Naive thymus-derived CD8-positive, alpha-beta T cell (primary cell): ENCODE measurements at places on chromosomes 2 and 18. TPM values are rescaled to one million over a fixed set of nuclear protein-coding genes. Genes with fewer than 3 reads are reported as not detected.

VSNL1 gene
- not detected for total RNA-seq

ABI2 gene
- total RNA-seq: 37.4 TPM

RGPD3 gene
- total RNA-seq: 0.16 TPM

CHRND gene
- total RNA-seq: not detected

C2orf81 gene
- total RNA-seq: 7.5 TPM

GNLY gene
- 5.3 TPM for total RNA-seq

ST8SIA5 gene
- total RNA-seq: not detected

DNA sequence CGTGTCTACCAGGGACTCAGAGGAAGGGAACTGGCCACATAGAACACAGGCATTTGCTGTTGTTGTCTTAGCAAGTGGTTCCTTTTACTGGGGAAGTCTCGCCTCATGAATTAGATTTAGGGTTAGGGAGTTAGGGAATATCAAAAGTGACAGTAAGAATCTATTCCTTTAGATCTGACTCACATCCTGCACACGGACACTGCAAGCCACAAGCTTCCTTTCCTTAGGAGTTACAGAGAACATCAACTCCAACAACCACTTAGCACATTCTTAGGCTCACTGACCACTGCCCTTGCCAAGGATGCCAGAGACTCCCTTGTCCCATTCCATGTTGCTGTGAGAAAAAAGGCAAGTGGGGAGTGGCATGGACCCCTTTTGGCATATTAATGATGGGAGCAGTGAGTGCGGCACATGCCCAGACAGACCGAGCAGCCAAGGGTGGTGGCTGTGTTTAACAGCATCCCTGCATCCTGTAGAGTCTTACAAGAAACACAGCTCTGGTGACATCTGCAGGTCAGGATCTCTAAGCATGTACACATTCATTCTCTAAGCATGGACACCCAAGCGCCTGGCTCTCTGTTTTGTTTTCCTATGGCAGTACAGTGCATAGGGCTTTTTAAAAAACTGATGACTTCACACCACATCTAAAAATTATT is 745.6 kb upstream of the RAB6C start:
- no peak for DNase-seq
- H3K4me1 ChIP-seq: no peaks in the 10 kb centered on the region
- H3K4me3 ChIP-seq: no peak overlapping the region
- H3K27ac ChIP-seq: no peak overlapping the region
- H3K27me3 ChIP-seq: no peaks in the 10 kb centered on the region

DNA sequence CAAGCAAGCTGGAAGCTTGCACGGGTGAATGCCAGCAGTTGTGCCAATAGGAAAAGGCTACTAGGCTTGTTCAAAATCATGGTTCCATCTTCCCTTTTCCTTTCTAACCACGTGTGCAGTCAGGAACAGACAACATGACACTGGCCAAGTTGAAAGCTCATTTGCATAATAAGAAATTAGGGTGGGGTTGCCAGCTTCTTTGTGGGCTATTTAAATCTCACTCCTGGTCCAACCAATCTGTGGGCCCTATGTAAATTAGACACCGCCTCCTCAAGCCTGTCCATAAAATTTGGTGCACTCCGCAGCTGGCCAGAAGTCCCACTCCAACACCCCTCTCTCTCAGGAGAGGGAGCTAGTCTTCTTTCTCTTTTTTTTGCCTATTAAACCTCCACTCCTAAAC is 1948.4 kb upstream of the PIK3C3 start:
- no peak overlapping the region for H3K4me3 ChIP-seq
- H3K27me3 ChIP-seq: no peaks in the 10 kb centered on the region
- no peaks in the 10 kb centered on the region for H3K4me1 ChIP-seq

- H3K27ac ChIP-seq: no peak overlapping the region
- no peak for DNase-seq
- H3K36me3 ChIP-seq: no peaks in the 10 kb centered on the region
- H3K4me1 ChIP-seq: no peaks in the 10 kb centered on the region
Observed at GRCh38 chr18:25373432-25374179, 21.6 kb upstream of the ZNF521 start.

DNA sequence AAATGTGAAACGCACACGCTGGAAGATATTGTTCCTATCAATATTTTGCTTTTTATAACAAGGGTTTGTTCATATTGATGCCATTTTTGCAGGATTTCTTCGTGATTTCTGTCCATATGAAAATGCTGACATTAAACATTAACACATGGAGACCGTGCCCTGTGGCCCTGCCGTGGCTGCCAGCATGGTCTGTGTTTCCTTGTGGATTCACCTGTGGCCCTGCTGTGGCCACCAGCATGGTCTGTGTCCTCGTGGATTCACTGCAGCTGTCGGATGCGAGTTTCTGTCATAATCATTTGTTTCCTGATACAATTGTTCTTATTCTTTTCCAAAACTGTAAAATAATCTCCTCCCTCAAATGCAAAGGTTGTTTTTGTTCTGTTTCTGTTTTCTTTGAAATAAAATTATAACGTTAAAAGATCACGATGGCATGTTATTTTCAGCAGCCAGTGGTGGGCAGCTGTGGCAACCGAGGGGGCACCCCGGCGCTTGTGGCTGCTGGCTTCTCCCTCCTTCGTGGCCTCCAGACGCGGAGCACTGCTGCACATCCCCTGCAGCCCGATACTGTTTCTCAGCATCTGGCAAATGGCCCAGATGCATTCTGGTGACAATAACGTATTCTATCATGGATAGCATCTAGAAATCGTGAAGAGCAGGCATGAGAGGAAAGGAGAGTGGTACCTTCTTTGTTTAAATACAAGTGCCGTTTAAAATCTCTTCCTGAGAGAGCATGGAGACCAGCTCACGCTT is 143.5 kb downstream of the PTGR3 start:
- no peaks in the 10 kb centered on the region for H3K27me3 ChIP-seq
- no peak overlapping the region for H3K27ac ChIP-seq
- DNase-seq: no peak

GRCh38 chr18:25459814-25460213 is 107.8 kb upstream of the ZNF521 start:
- no peak overlapping the region for H3K4me3 ChIP-seq
- H3K27me3 ChIP-seq: no peaks in the 10 kb centered on the region
- no peaks in the 10 kb centered on the region for H3K36me3 ChIP-seq
- no peaks in the 10 kb centered on the region for H3K4me1 ChIP-seq

DNA sequence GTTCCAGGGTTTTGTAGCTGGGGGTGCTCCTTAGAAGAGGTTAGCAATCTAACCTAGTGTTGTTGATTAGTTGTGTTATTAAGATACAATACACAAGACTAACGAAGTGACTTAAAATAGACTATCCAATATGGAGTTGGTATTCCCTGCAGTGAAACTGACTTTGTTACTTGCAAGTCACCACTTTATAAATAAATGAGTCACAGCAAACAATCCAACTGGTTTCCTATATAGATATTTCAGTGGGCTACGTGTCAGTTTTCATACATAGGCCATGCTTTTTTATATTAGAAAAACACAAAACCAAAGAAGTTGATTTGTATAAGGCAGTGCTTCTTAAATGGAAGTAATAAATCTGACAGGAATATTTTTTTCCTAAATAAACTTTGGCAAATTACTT is 274.0 kb downstream of the CAMKMT start:
- H3K27ac ChIP-seq: no peak overlapping the region
- DNase-seq: no peak
- no peaks in the 10 kb centered on the region for H3K4me1 ChIP-seq
- no peaks in the 10 kb centered on the region for H3K27me3 ChIP-seq
- peaks cover 21% of the 10 kb centered on the region for H3K36me3 ChIP-seq

- H3K27ac ChIP-seq: no peak overlapping the region
- no peaks in the 10 kb centered on the region for H3K27me3 ChIP-seq
- H3K4me1 ChIP-seq: no peaks in the 10 kb centered on the region
- no peak overlapping the region for H3K4me3 ChIP-seq
- H3K36me3 ChIP-seq: no peaks in the 10 kb centered on the region
Observed at GRCh38 chr2:150339951-150340350, 147.5 kb downstream of the RND3 start.

- no peaks in the 10 kb centered on the region for H3K27me3 ChIP-seq
- no peak overlapping the region for H3K4me3 ChIP-seq
- H3K4me1 ChIP-seq: no peaks in the 10 kb centered on the region
- no peak overlapping the region for H3K27ac ChIP-seq
- no peak for DNase-seq
Observed at GRCh38 chr2:211751848-211752247, 786.8 kb downstream of the ERBB4 start.

GRCh38 chr18:8526332-8526731 is 82.9 kb upstream of the RAB12 start:
- peaks cover 2% of the 10 kb centered on the region for H3K36me3 ChIP-seq
- H3K27me3 ChIP-seq: peaks cover 32% of the 10 kb centered on the region
- no peak overlapping the region for H3K27ac ChIP-seq
- H3K4me3 ChIP-seq: no peak overlapping the region

GRCh38 chr2:233835230-233836186 is 18.8 kb downstream of the HJURP start:
- H3K27me3 ChIP-seq: no peaks in the 10 kb centered on the region
- H3K27ac ChIP-seq: no peak overlapping the region
- no peaks in the 10 kb centered on the region for H3K4me1 ChIP-seq
- H3K36me3 ChIP-seq: no peaks in the 10 kb centered on the region

- H3K36me3 ChIP-seq: no peaks in the 10 kb centered on the region
- no peak for DNase-seq
- H3K4me1 ChIP-seq: no peaks in the 10 kb centered on the region
- no peak overlapping the region for H3K27ac ChIP-seq
Observed at GRCh38 chr2:54845514-54845913, 122.1 kb downstream of the EML6 start.

DNA sequence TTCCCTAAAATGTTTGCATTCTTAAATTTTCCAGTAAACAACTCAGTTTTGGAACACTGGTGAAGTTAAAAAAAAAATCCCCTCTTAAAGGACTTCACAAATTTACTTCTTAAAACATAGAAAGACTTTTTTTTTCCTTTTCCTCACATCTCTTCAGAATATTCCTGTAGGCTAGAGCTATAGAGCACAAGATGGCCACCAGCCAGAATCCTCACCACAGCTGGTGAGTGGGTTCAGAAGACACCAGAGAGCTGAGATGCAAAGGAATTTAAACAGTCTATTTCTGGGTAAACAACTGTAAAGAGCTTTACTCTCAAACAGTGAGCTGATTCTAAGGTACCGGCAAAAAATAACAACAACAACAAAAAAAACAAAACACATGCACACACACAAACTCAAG is 252.8 kb downstream of the LRP1B start:
- DNase-seq: no peak
- no peak overlapping the region for H3K27ac ChIP-seq
- no peaks in the 10 kb centered on the region for H3K36me3 ChIP-seq
- no peaks in the 10 kb centered on the region for H3K27me3 ChIP-seq
- H3K4me3 ChIP-seq: no peak overlapping the region

DNA sequence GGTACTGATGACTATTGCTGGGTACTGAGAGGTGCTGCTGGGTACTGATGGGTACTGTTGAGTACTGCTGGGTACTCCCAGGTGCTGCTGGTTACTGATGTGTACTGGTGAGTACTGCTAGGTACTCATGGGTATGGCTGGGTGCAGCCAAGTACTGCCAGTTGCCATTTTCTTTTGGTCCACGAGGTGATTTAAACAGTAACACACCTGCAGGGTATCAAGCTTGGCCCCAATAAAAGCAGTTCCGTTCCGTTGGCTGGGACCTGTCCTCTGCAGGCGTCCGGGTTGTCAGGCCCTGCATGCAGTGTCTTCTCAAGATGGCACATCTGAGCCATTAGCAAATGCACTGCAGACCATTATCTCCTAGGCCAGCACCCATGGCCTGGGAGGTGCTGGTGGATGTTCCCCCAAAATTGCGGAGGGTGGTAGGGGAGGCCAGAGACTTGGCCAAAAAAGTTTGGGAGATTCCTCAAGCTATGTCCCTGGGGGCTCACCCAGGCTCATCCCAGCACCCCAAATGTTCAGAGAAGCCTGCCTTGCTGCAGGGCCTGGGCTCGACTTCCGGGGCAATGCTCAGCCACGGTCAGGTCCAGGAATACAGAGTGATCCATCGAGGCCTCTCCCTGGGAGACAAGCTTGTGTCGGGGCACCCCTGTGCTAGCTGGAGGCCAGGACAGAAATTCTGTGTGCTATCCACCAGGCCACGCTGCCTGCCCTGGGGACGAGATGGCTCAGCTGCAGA is 165.2 kb downstream of the TWIST2 start:
- no peak overlapping the region for H3K27ac ChIP-seq
- no peak for DNase-seq
- H3K4me3 ChIP-seq: no peak overlapping the region

- no peak overlapping the region for H3K27ac ChIP-seq
- no peaks in the 10 kb centered on the region for H3K4me1 ChIP-seq
- H3K36me3 ChIP-seq: no peaks in the 10 kb centered on the region
- H3K4me3 ChIP-seq: no peak overlapping the region
- peaks cover 7% of the 10 kb centered on the region for H3K27me3 ChIP-seq
Observed at GRCh38 chr2:104790901-104791495, 62.9 kb upstream of the POU3F3 start.

GRCh38 chr2:225615514-225615913 is 216.0 kb downstream of the NYAP2 start:
- H3K36me3 ChIP-seq: no peaks in the 10 kb centered on the region
- peaks cover 3% of the 10 kb centered on the region for H3K27me3 ChIP-seq
- no peaks in the 10 kb centered on the region for H3K4me1 ChIP-seq
- H3K4me3 ChIP-seq: no peak overlapping the region

DNA sequence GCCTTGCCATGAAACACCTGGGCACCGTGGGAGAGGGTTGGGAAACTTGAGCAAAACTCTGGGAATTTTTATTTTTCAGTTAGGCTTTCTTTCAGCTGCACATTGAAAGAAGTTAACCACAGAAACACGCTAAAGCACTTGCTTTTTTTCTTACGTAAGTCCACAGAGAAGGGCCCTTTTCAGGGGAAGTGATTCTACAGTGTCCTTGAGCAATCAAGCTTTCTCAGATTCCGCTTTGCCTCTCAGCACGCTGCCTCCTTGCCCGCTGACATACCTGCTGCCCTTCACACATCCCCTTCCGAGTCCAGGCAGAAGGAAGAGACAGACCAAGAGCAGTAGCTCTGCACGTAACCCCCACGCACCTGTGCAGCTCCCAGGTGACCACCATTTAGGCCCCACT is 135.5 kb upstream of the MYT1L start:
- H3K36me3 ChIP-seq: no peaks in the 10 kb centered on the region
- H3K27me3 ChIP-seq: peaks cover 39% of the 10 kb centered on the region
- H3K4me3 ChIP-seq: no peak overlapping the region
- DNase-seq: no peak
- H3K27ac ChIP-seq: no peak overlapping the region

DNA sequence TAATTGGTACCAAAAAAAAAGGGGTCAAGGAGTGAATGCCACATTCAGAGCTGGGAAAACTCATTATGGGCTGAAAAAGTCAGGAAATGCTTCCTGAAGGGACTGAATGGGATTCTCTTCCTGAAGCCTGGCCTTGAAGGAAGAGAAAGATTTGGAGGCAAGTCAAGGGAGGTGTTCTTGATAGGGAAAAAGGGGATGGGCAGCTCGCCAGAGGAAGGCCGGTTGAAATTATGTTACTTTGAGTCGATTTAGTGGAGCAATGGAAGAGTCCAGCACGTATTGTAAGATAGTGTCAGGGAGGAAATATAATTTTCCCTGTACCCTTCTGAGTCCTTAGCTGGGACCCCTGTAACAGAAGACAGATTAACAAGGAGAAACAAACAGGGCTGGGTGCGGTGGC is 115.3 kb upstream of the STPG4 start:
- no peak for DNase-seq
- no peaks in the 10 kb centered on the region for H3K27me3 ChIP-seq
- peaks cover 5% of the 10 kb centered on the region for H3K4me1 ChIP-seq
- H3K27ac ChIP-seq: no peak overlapping the region
